ENCODE measurements at places on chromosomes 5 and 9. TPM values are rescaled to one million over a fixed set of nuclear protein-coding genes. Genes with fewer than 3 reads are reported as not detected.

PARP8 gene
- total RNA-seq: 17.3 TPM

MLANA gene
- total RNA-seq: not detected

TAS2R1 gene
- not detected for total RNA-seq

LRRC19 gene
- total RNA-seq: not detected

TAF11L9 gene
- total RNA-seq: not detected

TMEM174 gene
- not detected for total RNA-seq

SPRY4 gene
- total RNA-seq: 16.5 TPM

DBN1 gene
- total RNA-seq: 135 TPM

TMEM215 gene
- total RNA-seq: not detected

CCDC180 gene
- 4.5 TPM for total RNA-seq

NCBP1 gene
- total RNA-seq: 38.4 TPM

PCDHA1 gene
- total RNA-seq: under 0.01 TPM

SELENOP gene
- 12.4 TPM for total RNA-seq

ADAMTS6 gene
- 23.5 TPM for total RNA-seq

ADAMTS12 gene
- total RNA-seq: 5.3 TPM

EMB gene
- 6.9 TPM for total RNA-seq

SPATA31A3 gene
- total RNA-seq: not detected

PRUNE2 gene
- 65.3 TPM for total RNA-seq

FAM163B gene
- total RNA-seq: not detected

DND1 gene
- total RNA-seq: 0.13 TPM

SLC45A2 gene
- total RNA-seq: 0.19 TPM

OTP gene
- total RNA-seq: not detected

SPINK6 gene
- total RNA-seq: not detected

CYSRT1 gene
- total RNA-seq: 0.87 TPM

MYORG gene
- 0.92 TPM for total RNA-seq

PCDHB11 gene
- total RNA-seq: 0.44 TPM

PROB1 gene
- total RNA-seq: 0.40 TPM

HABP4 gene
- total RNA-seq: 44.7 TPM

ALDOB gene
- not detected for total RNA-seq

AP3B1 gene
- 79.8 TPM for total RNA-seq

PLAC8L1 gene
- 0.40 TPM for total RNA-seq

SLC4A9 gene
- not detected for total RNA-seq

PCDH12 gene
- 1.7 TPM for total RNA-seq

PCDHGA9 gene
- total RNA-seq: 5.7 TPM

NEUROG1 gene
- not detected for total RNA-seq

IL13 gene
- total RNA-seq: not detected

CACFD1 gene
- 7.1 TPM for total RNA-seq

NMUR2 gene
- total RNA-seq: not detected

RASGEF1C gene
- total RNA-seq: not detected

TAF11L13 gene
- total RNA-seq: not detected

OBP2B gene
- total RNA-seq: not detected

C1QTNF3 gene
- total RNA-seq: 0.79 TPM

NUTM2G gene
- total RNA-seq: not detected

FOXD4 gene
- 0.06 TPM for total RNA-seq

SLC35A4 gene
- total RNA-seq: 18.5 TPM

OR13C5 gene
- total RNA-seq: not detected

COL23A1 gene
- not detected for total RNA-seq

SLC46A2 gene
- total RNA-seq: not detected

TRIM7 gene
- 10.5 TPM for total RNA-seq

SLC25A2 gene
- total RNA-seq: 0.31 TPM

LPAR1 gene
- total RNA-seq: 39.8 TPM

PAXX gene
- total RNA-seq: 11.6 TPM

BSPRY gene
- total RNA-seq: not detected

Measured in aortic smooth muscle cell (primary cell).